Stimulated activated CD4-positive, alpha-beta T cell treated with anti-CD3 and anti-CD28 coated beads, TNF-alpha, amount 100 ng/mL, for 1 hour (primary cell): ENCODE measurements at places on chromosomes 4 and X.

- no peak for DNase-seq
Measured at GRCh38 chr4:95637043-95637600, 88.3 kb upstream of the UNC5C start.

DNA sequence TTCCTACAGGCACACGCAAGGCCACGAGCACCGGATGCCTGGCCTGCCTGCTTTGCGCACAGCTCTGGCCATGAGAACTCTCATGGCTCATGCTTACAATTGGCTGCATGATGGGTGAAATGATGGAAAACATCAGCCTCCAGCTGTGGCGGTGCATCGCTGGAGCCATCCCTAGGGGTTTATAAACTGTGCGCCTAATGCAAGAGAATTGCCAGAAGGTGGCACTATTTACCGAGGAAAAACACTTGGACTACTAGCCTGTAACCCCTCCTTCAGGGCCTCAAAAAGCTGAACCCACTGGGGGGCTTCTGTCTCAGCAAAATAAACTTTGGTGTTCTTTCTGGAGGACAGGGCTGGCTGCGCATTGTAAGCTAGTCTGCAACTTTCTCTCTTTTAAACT is 51.9 kb downstream of the PHKA2 start:
- no peak for DNase-seq

DNA sequence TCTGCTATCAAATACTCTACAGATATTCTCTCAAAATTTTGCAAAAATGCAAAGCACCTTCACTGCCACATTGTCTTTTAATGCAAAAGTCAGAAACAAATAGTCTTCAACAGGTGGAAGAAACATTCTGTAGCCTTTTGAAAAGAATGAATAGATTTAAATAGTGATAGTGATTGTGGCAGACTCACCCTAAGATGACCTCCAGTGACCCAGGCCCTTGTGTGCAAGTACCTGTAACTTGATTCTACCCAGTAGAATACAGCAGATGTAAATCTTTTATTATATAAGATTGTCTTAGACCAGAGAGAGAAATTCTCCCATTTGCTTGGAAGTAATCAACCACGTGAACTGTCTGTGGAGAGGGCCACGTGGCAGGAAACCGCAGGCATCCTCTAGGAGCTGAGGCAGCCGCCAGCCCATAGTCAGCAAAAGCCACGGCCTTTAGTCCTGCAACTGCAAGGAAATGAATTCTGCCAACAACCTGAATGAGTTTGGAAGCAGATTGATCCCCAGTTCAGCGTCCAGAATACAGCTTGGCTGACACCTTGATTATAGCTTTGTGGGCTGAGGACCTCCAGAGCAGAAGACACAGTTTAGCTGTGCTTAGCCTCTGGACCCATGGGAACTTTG is 272.5 kb downstream of the ARHGAP10 start:
- DNase-seq, result no peak

DNA sequence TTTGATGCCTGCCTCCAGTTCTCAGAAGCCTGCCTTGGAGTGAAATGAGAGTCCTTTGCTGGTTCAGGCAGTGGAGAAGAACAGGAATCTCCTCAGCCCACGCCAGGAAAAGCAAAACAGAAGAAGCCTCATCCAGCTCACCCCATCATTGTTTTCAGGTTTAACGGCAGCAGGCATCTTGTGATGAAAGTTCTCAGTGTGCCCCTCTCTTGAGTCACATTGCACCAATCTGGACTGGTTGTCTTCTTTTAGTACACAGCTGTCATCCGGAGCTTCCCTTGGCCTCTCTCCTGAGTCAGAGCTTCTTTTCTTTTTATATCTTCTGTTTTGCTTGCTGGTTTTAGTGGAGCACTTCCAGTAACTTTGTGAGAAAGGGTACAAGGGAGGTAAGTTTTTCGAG is 50.9 kb downstream of the TSPAN7 start:
- DNase-seq, result no peak

DNA sequence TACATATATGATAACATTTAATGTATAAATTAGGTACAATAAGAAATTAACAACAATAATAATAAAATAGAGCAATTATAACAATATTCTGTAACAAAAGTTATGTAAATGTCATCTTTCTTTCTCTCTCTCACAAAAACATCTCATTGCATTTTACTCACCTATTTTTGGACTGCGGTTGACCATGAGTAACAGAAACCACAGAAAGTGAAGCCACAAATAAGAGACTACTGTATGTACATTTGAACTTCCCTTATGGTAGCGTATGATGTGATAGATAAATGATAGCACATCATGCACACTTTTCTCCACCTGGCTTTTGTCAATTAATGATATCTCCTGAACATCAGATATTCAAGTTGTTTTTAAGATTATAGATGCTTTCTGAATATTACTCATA is 80.5 kb downstream of the HNRNPD start:
- DNase-seq, result no peak

DNA sequence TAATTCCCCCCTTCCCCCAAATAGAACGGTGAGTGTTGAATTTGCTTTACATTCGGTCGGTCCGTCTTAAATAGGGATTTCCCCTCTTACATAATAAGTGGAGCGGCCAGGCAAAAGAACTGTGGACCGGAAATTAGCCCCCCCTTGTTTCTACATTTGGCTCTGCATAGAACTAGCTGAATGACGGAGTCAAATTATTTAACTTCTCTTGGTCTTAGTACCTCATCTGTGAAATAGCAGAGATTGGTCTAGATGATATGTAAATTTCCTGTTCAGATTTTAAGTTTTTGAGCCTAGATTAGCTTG is 1.3 kb downstream of the SPATA18 start:
- DNase-seq, result no peak

DNA sequence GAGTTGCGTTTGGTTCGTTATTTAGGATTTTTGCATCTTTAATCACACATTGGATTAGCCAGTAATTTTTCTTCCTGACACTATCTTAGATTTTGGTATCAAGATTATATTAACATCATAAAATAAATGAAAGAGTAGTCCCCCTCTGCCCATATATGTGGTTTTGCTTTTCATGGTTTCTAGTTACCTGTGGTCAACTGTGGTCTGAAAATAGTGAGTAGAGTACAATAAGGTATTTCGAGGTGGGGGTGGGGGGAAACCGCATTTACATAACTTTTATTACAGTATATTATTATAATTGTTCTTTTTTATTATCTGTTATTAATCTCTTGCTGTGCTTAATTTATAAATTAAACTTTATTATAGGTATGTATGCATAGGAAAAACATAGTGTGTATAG is 152.4 kb downstream of the STIM2 start:
- no peak for DNase-seq

- no peak for DNase-seq
Measured at GRCh38 chr4:144499777-144500176, 146.2 kb upstream of the HHIP start.

DNA sequence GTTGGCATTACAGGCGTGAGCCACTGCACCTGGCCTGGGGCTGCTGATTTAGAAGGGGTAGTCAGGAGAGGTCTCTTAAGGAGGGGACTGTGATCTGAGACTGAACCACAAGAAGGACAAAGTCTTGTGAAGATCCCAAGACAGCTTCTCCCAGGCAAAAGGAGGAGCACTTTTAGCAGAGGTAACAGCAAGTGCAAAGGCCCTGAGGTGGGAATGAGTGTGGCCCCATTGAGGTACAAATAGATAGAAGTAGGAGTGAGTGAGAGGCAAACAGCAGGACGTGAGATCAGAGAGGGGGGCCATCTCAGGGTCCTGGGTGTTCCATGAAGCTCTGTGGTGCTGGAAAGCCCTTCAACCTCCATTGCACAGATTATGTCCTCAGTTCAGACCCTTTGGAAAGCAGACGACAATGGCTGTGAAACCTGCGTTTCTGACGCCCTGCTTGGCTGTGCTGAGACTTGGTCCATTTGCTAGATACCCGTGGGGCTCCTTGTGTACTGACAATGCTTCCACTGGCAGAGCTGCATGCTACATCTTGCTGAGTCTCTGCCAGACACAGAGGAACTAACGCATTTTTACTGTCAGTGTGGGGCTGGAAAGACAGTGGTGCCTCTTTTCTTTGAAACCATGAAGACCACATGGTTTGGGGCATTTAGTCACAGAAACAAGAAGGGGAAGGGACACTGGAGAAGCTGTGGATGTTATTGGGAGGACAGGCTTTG is 1.3 kb upstream of the CCKAR start:
- no peak for DNase-seq

- DNase-seq, result no peak
Measured at GRCh38 chr4:117010671-117011070, 74.7 kb downstream of the TRAM1L1 start.

DNA sequence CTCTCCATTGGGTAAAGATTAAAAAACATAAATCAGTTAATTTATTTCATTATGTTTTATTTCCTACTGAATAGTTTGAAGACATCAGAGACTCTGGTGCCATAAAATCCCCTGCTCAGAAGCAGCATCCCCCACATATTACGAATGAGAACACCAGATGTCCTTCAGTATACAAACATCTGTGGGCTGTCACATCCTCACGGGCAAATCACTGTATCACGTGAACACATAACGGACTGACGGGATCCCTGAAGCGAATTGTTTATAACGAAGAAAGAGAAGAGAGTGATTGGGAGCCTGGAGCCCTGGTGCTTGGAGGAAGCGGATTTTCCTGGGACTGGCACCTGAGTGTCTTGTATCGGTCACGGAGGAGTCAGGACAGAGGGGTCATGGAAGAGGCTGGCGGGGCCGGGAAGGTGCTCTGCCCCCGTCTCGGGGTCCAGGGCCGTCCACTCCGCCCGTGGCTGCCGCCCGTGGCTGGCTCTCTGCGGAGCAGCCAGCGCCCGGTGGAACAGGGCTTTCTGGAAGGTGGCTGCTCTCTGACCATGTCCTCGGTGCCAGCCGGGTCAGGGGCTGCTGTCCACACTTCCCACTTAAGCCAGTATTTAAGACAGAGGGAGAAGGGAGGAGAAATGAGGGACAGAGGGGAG is 452.7 kb upstream of the FAT1 start:
- DNase-seq, result no peak

- DNase-seq, result no peak
Measured at GRCh38 chrX:154918060-154918483, 31.9 kb downstream of the F8A1 start.

DNA sequence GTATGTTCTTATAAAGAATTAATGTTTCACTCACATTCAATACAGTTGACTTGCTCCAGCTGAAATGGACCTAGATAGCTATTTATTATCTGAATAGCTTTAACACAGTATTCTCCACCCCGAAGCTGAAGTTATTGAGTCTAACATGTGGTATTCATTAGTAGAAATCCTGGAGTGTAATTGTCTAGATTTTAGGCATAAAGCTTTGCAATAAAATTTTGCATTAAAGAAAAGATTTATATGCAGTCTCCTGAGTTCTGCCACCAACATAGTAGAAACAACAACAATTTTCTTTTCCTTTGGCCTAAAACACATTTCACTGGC is 90.2 kb upstream of the DCLK2 start:
- DNase-seq, result no peak

DNA sequence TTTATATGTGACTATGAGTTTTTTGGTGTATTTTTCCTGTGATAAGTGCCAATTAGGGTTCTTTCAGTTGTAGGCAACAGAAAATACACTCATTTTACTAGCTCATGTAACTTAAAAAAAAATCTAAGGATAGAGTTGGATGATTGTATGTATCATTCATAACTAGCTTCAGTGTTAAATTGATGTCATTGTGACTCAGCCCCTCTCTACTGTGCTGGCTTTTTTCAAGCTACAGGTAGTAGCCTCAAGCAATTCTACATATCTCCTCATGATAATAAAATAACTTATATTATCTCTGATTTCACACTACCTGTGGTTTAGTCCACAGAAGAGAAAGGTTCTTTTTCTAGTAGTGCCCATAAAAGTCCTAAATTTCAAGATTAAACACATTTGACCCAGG is 11.9 kb downstream of the WDR17 start:
- no peak for DNase-seq

GRCh38 chr4:165631208-165631894 is 241.7 kb upstream of the TLL1 start:
- no peak for DNase-seq
